ENCODE measurements at places on chromosomes 6 and 20.

DNA sequence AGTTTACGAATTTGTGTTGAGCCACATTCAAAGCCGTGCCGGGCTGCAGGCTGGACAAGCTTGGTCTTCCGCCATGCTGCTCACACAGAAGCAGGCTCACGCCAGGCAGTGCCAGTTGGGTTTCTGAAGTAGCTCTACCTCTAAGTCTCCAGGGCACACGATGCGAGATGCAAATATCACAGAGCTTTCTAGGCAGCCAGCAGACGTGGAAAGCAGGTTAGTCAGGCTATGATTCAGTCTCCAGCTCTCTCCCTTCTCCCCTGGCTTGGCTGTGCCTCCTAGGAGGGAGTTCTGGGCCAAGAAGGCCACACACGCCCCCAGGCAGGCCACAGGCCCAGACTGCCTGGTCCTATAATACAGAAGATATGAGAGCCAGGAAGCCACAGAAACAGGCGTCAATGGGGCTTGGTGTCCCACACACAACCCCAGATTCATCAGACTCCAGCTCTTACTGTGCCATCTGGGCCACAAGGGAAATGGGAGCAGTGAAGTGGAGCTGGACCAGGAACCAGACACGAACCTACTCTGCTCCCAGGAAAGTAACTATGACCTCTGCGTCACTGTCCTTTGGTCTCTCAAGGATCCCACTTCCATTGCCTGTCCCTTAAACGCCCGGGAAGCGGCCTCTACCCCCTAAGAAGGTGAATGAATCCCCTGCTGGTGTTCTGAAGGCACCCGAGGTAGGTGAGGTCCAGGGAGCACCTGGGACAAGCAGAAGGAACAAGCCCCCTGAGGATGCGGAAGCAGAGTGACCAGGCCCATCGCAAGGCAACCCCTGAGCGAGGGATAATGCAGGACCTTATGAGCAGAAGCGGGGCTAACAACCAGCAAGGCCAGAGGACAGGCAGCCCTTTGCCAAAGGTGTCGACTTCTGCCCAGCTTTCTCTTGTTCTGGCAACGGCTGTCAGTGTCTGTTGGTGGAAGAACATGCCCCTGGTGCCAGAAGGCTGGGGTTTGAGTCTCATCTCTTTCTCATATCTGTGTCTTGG, 61.2 kb downstream of the GFOD1 start:
- no peak for DNase-seq

GRCh38 chr6:90947184-90948064, 360.6 kb upstream of the MAP3K7 start:
- peak; percentile 22 for DNase-seq

GRCh38 chr6:99471638-99472037, 43.6 kb downstream of the USP45 start:
- peak; percentile 11 for DNase-seq

GRCh38 chr6:100175814-100176310, 181.8 kb upstream of the MCHR2 start:
- peak; percentile 9 for DNase-seq

GRCh38 chr6:12622566-12622965, 94.0 kb upstream of the PHACTR1 start:
- no peak for DNase-seq

DNA sequence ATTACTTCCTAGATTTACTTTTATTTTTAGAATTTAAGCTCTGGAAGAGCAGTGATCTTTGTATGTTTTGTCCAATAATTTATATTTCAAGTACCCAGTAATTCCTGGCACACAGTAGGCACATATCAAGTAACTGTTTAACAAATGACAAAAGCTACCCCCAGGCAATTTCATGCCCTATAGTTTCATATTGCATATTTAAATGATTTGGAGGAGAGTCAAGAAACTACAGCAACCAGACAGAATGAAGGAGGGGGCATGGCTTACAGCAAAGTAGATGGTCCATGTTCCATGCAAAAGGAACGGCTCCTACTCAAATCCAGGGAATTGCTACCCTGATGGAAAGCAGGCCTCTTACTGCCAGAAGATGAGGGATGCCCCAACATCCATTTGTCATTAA, 113.5 kb downstream of the ARHGAP18 start:
- DNase-seq: no peak

DNA sequence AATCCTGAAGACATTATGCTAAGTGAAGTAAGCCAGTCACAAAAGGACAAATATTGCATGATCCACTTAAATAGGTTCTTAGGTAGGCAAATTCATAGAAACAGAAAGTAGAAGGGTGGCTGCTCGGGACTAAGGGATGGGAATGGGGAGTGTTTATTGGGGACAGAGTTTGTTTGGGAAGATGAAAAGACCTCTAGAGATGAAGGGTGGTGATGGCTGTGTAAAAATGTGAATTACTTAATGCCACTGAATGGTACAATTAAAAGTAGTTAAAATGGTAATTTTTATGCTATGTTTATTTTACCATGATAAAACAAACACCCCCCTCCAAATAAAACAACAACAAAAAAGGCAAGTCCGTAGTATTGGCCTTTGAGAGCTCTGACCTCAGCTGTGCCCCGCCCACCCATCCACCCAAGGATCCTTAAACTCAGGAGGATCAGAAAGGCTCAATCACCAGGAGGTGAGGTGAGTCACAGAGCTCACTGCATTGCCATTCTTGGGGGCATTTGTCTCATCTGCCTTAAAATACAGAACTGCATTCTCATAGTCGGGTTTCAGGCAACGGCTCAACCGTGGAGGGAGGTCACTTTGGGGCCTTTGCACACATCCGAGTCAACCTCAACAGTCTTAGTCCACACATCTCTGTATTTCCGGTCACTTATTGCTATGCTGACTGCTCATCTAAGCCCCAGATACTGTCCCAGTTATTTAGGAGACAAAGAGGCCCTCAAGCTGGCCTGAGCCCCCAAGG, 96.7 kb downstream of the SLC22A23 start:
- DNase-seq: no peak

GRCh38 chr6:115613488-115613887, 447.2 kb downstream of the FRK start:
- no peak for DNase-seq

GRCh38 chr6:16759646-16760515, 1.4 kb downstream of the ATXN1 start:
- DNase-seq: peak; percentile 88

DNA sequence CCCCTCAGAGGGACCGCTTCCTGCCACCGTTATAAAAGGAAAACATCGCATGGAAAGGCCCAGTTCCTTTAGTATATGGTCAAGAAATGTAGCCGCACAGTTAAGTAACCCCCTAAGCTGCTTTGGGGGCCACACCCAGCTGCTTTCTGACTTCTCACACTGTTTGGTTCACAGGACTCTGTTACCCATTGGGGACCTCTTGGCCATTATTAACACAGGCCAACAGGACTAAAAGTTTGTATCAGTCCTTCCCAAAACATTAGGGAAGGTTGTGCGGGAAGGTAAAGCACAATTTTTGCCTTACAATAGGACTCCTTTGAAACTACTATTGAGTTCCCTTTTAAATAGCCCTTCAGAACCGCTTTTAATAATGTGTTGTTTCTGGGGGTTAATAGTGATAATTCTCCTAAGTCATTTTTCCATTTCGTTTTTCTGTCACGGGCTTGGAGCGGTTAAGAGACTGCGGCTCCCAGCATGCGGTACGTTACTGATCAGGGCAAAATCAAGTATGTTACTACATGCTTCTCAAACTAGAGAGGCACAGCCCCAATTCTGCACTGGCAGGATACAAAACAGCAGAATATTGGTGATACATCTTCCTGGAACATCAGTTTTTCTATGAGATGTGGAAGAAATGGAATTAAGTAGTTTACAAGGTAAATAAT, 668 bp upstream of the RPP40 start:
- DNase-seq: no peak

DNA sequence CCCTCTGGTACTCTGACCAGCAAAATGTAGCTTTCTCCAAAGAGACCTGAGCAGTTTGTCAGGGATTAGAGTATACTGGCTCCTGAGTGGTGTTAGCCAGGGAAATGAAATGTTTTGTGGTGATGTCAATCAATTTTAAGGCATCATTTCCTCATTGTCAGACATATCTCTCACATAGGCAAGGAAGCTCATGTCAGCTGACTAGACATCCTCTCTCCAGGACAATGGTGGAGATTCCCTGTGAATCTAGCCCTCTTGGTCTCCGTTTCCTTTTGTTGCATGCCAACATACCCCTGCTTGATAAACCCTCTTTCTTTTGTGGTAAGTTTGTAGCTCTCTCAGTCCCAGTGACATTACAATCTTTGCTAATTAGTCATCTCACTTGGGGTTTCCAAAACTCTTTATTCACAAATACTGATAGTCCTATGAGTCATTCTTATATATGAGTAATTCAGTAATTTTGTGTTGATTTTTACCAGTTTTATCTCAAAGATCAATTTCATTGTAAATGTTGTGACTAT, 135.6 kb upstream of the PTPRK start:
- no peak for DNase-seq

DNA sequence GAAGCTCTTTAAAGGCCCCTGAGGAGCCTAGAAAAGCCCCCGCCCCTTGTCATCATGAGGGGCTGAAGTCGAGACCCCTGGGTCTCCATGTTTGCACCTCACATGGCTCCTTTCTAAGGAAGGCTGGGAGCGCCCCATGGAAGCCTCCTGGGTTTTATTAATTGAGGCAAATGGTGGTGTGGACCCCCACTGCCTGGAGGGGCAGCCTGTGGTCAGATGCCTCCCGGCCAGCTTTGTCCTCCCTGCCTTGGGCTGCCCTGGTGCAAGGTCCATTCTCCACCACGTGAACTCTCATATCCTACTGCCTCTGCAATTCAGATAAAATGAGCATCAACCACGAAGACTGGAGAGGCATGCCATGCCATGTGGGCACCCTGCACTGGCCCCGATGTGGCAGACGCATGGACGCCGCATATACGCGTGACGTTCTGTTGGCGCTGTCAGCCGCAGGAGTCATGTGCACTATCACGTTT, 295.5 kb downstream of the TAF4 start:
- no peak for DNase-seq

DNA sequence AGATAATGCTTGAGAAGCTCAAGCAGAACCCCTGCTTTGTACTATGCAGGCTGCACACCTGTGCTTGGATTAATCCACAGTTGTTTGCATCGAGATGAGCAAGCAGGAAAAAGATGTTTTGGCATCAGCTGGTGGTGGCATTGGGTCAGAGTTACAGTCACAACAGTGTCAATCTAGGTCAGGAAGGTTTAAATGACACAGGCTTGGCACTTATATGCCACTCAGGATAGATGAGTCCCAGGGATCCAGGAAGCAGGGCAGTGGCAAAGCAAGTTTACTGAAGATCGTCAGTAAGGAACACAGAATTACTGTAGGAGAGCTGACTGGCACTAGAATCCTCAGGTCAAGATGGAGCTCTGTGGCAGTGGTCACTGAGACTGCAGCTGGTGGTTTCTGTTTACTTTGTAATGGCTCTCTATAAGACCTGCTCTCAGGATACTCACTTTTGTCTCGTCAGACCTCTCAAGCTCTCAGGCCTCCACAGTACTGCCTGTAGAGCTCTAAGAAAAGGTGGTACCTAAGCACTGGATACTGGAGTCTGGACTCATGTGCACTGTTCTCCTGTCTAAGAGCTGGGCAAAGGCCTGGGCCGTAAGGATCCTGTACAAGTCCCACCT, 110.1 kb upstream of the HS3ST5 start:
- no peak for DNase-seq

DNA sequence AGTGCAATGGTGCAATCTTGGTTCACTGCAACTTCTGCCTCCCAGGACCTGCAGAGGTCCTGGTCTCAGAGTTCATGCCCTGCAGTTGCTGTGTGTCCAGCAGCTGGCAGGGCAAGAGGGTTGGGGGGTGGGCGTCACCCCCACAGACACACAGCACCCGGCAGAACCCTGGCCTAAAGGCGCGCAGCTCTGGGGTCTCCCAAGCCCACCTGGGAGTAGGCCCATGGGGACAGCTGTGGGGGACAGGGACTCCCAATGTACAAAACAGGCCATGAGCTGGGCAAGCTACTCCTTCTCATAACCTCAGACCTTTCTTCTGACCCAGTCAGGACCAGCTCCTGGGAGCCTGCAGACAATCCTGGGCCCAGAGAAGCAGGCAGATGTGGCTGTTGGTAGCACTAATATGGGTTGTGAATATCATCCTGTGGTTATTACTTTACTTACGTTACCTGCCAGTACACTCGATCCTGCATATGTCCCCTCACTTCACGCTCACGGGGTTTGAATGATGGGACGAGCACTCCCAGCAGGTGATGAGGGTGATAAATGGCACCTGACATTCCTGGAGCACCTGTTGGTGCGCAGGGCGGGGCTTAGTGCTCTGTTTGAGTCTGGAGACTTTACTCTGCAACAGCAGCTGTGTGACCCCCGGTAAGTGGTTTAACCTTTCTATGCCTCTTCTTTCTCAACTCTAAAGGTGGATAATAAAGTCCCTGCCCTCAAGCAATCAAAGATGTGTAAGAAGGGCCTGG, 39.9 kb upstream of the SULF2 start:
- DNase-seq: no peak

DNA sequence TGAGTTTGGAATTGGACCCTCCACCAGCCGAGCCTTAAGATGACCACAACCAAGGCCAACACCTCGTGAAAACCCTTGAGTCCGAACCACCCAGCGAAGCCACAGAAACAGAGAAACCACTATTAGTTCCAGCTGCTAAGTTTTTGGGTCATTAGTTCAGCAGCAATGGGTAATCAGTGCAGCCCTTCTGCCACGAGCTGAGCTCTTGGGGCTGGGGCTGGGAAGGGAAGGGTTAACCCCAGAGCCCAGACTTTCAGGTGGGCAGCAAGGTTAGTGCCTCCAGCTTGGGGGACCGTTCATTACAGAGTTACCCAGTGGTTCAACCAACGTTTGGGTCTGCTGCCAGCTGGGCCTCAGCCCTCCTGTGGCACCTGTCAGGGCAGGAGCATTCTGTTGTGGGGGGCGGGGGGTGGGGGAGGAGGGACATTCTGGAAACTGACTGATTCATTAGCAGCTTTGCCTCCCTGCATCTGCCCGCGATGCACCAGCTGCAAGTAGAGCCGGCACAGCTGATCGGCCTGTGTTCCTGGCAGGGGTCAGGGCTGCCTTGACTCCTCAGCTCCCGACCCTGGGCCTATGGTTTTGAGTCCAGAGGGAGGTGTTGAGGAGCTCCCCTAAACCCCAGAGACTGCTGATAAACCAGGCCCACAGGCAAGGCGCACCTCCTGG, 52.7 kb downstream of the TGM2 start:
- no peak for DNase-seq

DNA sequence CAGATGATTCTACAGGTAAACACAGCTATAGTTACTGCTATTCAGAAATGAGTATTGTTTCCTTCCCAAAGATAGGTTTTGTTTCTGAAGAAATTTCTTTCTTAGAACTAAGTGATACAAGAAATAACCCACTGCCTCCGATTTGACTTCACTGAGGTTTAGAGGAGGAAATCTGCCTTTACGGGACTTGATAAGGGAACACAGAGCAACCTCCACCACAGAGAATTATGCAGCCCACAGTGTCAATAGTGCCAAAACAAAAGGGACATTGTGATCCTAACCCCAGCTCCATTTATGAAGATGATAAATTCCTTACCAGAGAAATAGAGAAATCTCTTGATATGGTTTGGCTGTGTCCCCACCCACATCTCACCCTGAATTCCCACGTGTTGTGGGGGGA, 164.6 kb downstream of the ZNF217 start:
- DNase-seq: no peak

GRCh38 chr20:25300496-25301170, 52.7 kb downstream of the PYGB start:
- no peak for DNase-seq

GRCh38 chr20:22682381-22682780, 98.0 kb upstream of the FOXA2 start:
- no peak for DNase-seq

Measured in pancreas (tissue), 10 donors.